Pulmonary artery endothelial cell (primary cell): ENCODE measurements at places on chromosomes 4 and X. TPM values are rescaled to one million over a fixed set of nuclear protein-coding genes. Genes with fewer than 3 reads are reported as not detected.

DNA sequence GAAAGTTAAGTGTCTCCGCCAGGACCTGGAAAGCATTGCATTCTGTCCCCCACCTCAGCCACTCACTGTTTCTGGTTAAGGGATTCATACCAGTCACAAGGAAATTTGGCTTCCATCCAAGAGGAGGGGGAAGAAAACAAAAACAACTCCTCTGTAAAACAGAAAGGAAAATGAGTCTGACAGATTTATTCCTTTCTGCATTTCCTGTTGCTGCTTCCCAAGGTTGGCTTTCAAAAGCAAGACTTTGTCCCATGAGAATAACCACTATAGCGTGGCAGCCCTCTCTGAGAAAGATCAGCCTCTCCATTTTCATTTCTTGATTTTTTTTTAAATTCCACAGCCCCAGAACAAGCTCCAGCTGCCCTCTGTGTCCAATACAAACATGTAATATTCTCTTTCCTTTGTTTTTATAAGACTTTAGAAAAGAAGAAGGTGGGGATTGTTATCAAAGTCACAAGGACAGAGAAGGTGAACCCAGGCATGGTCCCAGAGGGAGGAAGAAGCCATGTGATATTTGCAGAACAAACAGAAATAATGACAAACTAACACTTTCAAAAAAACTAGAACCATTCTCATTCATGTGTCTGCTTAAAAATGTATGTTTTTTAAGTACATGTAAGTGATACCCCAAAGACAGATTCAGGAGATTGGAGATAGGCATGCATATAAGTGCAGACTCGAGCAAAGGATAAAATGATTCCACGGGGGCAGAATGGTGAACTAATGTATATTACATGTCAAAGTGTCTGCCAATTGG, 90.7 kb upstream of the DCLK2 start:
- DNase-seq: peak; percentile 20

DNA sequence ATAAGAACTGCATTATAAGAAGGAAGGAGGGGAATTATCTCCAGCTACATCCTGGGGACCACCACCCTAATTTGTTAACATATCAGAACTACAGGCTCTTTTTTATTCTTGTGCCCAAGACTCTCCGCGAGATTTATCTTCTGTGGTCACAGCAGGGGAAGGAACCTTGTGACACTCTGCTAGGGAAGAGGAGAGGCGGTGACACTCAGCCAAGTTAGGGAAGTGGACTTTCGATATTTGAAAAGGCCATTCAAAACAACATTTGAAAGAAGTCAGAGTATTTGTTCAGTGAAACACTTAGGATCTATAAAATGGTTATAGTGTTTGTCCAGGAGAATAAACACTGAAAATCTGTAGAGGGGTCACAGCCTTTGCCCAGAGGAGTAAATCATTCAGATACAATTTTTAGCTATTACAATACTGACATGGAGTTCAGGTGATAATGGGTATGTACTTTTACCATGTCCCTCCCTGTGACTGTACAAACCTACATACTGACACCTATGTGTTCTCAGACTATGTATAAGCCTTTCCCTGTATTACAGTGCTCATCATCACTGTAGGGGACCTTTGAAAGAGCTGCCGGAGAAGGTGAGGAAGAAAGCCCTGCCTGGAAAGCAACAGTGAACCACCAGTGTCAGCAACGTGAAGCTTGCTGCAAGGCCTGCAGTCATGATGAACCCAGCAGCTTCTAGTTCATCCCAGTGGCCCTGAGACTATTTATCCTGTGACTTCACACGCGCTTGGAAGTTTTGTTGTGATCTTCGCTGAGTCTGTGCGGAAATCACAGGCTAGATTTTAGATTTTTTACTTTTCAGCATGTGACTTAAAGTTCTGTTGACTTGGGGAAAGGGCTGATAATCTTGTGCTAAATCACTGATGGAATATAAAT, 8.5 kb upstream of the PTTG2 start:
- no peak for DNase-seq

DNA sequence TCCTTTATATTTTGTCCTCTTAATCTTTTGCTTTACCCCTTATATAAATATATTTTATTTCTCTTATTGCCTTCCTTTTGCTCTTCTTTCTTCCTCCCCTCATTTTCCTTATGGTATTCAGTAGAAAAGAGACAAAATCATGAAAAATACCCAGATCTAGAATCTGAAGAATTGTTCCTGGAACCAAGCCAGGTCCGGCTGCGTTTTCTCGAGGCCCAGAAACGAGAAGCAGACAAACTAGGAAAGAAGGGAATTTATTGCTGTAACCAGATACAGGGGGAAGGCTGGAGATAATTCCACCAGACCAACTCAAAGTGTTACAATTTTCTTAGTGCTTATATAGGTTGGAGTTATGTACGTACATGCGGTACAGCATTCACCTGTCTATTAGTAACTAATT, 328.7 kb downstream of the GABRG1 start:
- DNase-seq: no peak

NUDT10 gene
- 0.59 and 0.81 TPM in 2 replicates for total RNA-seq

GRCh38 chr4:117560329-117560728, 474.0 kb upstream of the NDST3 start:
- no peak for DNase-seq

DNA sequence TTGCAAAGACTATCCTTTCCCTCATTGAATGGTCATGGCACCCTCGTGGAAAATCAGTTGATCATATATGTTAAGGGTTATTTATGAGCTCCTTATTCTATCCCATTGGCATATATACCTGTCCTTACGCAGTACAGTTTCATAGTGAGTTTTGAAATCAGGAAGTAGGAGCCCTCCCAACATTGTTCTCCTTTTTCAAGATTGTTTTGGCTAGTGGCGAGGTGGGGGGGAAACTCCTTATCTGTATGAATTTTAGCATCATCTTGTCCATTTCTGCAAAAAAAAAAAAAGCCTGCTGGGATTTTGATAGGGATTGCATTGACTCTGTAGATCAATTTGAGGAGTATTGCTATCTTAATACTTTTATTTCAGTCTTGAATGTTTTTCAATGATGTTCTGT, 2.5 kb upstream of the USP9X start:
- DNase-seq: no peak

BEX2 gene
- total RNA-seq: 0.67 and 0.86 TPM in 2 replicates

DNA sequence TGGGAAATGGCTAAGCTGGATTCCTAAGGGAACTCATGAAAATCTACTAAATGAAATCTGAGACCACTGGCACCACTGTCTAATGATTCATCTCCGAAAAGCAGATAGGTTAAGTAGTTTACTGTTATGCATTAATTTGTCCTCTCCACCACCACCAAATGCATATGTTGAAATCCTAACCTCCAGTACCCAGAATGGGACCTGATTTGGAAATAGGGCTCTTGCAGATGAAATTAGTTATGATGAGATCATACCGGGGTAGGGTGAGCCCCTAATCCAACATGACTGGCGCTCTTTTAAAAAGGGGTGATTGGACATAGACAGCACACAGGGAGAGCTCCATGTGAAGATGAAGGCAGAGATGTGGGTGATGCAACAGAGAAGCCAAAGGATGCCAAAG, 124.9 kb upstream of the GUCY1A1 start:
- DNase-seq: no peak

DNA sequence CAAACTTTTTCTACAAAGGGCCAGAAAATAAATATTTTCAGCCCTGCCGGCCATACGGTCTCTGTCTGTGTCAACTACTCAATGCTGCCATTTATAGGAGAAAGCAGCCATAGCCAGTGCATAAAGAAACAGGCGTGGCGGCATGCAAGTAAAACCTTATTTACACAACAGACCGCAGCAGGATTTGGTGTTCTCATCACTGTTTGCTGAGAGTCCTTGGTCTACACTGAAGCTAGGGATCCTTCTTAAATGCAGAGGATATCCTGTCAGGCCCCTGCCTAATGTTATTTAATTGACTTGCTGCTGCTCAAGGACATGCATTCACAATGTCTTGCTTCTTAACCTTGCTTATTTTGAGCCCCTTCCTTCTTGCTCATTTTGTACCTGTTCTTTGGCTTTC, 54.7 kb downstream of the CPE start:
- no peak for DNase-seq

DNA sequence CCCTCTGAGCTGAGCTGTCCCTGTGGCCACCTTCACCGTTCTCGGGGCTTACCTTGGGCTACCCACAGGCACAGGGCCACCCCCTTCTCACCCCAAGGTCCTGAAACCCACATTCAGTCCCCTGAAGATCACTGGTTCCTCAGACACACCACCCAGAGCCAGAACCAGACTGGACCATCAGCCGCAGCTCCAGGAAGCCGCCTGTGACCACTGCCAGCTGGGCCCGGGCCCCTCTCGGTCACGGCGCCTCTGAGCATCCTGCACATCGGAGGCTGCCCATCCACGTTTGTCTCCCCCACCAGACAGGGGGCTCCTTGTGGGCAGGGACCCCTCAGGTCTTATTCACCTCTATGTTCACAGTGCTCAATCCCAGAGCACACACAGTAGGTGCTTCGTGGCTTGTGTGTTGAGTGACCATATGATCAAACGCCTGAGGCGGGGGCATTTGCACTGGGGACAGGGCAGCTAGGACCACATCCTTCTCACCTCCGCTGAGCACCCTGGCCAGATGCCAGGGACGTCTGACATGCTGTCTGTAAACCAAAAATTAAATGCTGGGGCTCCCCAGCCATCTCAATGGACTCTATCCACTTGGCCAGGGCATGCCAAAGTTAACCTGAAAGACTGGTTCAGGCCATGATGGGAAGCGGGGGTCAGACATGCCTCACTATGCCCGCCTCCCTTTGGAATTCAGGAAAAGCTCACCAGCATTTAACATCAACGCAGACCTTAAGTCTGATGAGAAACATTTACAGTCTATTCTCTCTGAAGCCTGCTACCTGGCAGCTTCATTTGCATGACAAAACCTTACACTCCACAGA, 109.4 kb upstream of the AFAP1 start:
- DNase-seq: no peak

CASK gene
- 12.9 and 15.1 TPM in 2 replicates for total RNA-seq

DNA sequence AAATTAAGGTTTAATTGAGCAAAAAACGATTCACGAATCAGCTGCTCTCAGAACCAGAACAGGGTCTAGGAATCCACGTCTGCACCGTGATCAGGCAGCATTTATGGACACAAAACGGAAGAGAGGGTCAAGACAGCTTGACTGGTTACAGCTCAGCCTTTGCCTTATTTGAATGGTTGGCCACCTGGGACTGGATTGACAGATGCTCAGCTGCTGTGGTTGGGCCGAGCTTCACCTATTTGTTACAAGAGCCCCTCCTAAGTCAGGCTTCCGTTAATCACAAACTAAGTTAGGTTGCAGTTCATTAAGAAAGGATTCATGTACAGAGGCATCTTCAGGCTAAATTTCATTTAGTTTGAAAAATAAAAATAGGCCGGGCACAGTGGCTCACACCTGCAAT, 50.6 kb upstream of the MAN2B2 start:
- DNase-seq: no peak

TMEM47 gene
- total RNA-seq: 36.2 and 42.1 TPM in 2 replicates

DNA sequence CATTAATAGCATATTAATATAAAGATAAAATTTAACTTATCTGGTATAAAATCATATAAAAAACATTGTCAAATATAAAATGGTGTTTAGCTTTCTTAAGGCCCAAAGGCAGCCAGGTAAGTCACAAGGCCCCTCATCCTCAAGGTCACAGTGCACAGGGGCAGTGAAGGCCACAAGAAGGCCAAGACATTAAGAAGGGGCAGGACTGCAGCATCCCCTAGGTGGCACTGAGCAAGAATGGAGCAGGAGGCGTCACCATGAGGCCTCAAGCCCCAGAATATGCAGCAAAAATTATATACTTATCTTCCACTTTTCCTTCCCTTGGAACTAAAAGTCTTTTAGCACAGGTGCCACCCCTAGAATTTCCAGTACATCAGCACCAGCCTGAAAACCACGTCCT, 49.5 kb upstream of the MAGEA8 start:
- no peak for DNase-seq

GRCh38 chrX:38805432-38806389, 4.5 kb downstream of the MID1IP1 start:
- DNase-seq: no peak

XAGE1A gene
- total RNA-seq: not detected in 2 replicates

DNA sequence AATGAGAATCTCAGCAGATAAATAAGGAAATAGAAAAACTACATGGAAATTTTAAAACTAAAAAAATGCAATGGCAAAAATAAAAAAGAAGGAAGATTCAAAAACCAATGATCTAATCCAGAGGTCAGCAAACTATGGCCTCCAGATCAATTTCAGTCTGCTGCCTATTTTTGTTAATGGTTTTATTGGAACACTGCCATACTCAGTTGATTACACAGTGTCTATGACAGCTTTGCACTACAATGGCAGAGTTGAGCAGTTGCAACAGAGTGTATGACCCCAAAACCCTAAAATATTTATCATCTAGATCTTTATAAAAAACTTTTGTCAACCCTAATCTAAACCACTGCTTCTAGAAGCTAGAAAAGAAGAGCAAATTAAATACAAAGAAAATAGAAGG, 170.3 kb downstream of the RAB28 start:
- no peak for DNase-seq

DNA sequence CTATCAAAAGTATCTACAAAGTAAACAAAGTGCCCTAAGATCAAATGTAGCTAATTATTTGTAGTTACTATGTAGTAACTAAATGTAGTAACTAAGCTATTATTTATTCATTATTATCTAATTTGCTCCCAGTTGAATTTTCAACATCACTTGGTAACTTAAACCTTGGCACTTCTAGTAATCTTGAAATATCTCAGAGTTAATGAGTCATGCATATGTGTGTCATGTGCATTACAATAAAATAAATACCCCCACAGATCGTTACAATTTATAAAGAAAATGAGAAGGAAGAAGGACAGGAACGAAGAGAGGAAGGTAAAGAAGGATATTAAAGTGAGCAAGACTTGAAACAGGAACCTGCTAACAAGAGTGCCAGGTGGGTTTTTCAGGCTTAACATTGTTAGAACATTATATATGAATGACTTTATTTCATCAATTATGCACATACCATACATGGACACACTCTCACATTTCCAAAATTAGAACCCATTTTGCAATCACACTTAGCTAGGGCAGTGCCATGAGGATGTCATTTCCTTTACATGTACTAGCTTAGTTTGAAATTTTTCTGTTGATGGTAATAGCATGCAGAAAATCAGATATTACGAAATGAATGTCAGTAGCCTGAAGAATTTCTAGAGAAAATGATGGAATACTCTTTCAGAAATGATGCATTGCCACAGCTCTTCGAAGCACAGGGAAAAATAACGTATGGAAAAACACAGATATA, 1670.4 kb upstream of the AGA start:
- no peak for DNase-seq

- DNase-seq: no peak
These were observed 515.6 kb upstream of the GNPDA2 start for GRCh38 chr4:45241976-45242375.

GRCh38 chr4:168930413-168931196, 79.5 kb downstream of the CBR4 start:
- DNase-seq: no peak

MAGEC3 gene
- not detected in 2 replicates for total RNA-seq

DNA sequence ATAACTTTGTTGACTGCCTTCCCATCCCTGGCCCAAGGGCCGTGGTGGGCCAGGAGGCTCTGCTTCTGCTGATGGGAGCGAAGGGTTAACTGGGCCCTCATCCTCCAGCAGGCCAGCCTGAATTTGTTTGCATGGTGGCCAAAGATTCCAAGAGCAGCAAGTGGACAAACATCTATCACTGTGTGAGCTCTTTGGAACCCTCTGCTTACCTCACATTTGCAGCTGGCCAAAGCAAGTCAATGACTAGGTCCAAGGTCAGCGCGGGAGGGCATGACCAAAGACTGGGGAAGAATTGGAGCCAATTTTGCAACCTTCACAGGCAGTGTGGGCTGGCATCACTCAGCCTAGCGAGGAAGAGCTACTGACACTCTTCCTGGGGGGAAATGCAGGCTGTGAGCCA, 67.8 kb upstream of the ATP6AP2 start:
- DNase-seq: no peak

GRCh38 chr4:3480528-3481112, 17.5 kb downstream of the DOK7 start:
- no peak for DNase-seq
